ENCODE measurements at places on chromosomes 12 and 14.

DNA sequence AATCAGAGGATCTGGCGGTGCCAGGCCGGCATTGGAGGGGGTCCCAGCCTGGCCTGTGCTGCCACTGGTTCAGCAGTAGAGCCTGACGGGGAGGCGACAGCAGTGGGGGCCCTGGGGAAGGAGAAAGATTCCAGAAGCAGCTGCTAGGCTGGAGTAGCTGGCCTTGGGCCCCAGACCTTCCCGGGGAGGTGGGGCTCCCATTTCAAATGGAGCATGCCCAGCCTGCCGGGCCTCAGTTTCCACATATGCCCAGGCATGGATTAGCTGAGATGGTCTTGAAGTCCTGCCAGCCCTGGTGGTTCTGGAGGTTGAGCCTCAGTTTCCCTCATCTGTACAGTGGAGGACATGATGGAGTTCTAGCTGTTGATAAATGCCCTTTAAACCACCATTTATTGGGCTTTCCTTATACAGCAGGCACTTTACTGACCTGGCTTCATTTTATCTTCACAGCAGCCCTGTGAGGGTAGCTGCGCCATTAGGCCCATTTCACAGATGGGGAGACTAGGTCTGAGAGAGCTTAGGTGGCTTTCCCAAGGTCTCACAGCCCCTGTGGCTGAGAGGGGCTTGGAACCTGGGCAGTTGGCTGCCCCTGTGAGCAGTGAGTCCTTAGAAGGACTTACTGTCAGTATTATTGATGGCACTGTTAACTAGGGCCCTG is 21.8 kb downstream of the SH2B3 start:
- DNase-seq: no peak

DNA sequence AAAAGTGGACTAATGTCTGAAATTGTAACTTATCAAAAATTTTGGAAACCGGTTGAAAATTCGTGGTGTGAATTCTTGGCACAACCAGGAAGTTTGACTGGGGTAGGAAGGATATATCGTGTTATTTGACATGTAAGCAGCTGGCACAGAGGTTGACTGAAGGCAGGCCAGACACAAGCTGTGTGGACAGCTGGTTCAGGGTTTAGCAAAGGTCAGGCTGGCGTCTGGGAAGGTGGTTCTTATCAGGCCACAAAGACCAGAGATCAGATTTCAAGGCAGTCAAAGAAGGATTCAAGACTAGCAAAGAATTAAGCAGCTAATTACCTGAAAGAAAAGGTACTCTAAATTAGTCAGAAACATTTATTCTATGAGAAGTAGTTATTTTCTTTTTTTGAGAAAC is 450.2 kb upstream of the MDGA2 start:
- DNase-seq: no peak

- no peak for DNase-seq
Observed at GRCh38 chr14:57388067-57388466, 2.3 kb upstream of the NAA30 start.

DNA sequence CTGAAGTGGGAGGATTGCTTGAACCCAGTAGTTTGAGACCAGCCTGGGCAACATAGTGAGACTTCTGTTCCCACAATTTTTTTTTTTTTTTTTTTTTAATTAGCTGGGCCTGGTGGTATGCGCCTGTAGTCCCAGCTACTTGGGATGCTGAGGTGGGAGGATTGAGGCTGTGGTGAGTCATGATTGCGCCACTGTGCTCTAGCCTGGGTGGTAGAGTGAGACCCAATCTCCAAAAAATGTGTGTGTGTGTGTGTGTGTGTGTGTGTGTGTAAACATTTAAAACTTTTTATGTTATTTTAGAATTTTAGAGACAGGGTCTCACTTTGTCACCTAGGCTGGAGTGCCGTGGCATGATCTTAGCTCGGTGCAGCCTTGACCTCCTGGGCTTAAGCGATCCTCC is 6.8 kb downstream of the PPP1R36 start:
- no peak for DNase-seq

DNA sequence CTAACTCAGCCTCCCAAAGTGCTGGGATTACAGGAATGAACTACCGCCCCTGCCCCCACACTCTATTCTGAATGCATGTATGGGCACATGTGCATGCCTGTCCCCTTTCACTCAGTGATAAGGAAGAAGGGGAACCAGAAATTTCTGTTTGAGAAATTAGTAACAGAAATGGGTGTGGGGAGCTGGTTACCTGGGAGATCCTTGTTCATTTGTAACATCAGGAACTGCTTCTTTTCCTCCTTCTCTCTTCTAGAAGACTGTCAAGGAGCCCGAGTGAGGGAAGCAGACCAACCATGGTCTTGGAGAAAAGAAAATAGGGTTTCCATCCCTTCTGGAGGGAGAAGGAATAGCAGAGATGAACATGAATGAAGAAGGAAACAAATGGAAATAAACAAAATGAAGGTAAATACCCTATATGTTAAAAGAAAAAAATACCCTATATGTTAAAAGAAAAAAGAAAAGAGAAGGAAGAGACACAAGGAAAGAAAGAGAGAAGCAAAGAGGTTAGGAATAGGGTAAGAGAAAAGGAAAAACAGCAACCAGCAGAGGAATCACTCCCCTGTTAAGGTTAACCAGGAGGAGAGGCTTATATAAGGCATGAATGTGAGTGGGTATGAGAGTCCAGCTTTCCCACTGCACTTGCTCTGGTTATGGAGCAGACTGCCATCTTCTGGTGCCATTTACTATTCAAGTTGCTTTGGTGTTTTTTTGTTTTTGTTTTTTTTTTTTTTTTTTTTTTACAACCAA is 3.3 kb downstream of the PPP1R3E start:
- DNase-seq: no peak

GRCh38 chr12:47066278-47067025 is 13.0 kb upstream of the PCED1B start:
- no peak for DNase-seq

GRCh38 chr14:57769863-57770523 is 95.9 kb downstream of the SLC35F4 start:
- DNase-seq: no peak

- no peak for DNase-seq
Observed at GRCh38 chr12:89138048-89138852, 214.1 kb downstream of the DUSP6 start.

DNA sequence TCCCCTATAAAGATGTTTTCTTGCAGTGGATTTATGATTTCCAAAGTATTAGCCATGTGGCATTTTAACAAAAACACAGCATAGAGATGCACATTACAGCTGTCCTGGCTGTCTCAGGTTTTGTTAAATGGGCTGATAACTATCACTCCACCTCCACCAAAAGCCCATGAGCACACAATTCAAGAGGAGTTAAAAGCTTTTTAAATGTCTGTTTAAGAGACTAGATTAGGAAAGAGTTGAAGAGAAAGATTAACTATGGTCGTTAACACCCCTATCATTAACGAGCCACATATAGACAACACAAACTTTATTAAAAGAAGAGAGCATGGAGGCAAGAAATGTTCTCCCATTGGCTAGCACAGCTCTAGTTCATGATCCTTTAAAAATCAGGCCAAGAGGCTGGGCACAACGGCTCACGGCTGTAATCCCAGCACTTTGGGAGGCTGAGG is 14.5 kb downstream of the CBX5 start:
- no peak for DNase-seq

GRCh38 chr14:28294834-28295440 is 471.6 kb upstream of the FOXG1 start:
- no peak for DNase-seq

DNA sequence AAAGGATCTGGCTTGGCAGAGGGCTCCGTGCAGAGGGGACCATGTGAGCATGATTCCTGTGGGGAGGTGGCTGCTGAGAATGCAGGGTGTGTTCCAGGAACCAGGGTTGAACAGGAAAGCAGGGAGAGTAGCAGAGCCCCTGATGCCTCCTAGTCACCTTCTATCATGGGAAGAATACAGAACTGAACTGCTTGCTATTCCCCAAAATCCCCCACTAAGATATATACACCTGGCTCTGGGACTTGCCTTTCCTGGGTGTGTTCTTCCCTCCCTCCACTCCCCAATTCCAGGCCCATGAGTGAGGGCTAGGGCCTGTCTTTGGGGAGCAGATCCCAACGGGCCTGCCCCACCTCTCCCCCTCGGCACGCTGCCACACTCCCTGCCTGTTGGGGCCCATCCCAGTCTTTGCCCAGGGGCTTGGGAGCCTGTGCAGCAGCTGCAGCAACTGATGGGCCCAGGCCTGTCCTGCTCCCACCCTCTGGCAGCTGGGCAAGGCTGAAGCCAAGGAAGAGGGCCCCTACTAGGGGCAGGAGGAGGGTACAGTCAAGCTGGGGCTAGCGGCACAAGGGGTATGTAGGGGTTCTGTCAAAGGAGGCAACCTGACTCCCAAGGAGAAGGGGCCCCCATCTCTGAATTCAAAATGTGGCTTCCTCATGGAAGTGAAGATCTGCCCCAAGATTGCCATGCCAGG is 3.2 kb downstream of the AJUBA start:
- no peak for DNase-seq

GRCh38 chr12:131438881-131439280 is 272.0 kb upstream of the SFSWAP start:
- DNase-seq: no peak

DNA sequence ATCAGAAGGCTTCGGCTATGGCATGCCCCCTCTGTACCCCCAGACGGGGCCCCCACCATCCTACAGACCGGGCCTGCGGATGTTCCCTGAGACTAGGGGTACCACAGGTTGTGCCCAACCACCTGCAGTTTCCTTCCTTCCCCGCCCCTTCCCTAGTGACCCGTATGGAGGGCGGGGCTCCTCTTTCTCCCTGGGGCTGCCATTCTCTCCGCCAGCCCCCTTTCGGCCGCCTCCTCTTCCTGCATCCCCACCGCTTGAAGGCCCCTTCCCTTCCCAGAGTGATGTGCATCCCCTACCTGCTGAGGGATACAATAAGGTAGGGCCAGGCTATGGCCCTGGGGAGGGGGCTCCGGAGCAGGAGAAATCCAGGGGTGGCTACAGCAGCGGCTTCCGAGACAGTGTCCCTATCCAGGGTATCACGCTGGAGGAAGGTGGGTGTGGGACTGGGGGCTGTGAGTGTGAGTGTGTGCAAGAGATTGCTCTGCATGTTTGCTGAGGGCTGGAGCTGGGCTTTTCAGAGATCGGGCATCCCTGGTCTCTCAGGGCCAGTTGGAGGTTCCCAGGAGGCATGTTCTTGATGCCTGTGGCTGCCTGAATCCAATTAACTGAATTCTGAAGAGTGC is 8.6 kb downstream of the NFATC4 start:
- no peak for DNase-seq

All from stimulated activated CD4-positive, alpha-beta T cell treated with anti-CD3 and anti-CD28 coated beads, Interleukin-1b, Interleukin-23, amount 100 ng/mL, for 24 hours (primary cell).